ENCODE measurements at places on chromosomes 12 and 14. TPM values are rescaled to one million over a fixed set of nuclear protein-coding genes. Genes with fewer than 3 reads are reported as not detected.

Gene KRT77
- total RNA-seq = not detected

Gene CNTN1
- not detected for total RNA-seq

Gene HNF1A
- total RNA-seq = not detected

Gene ATN1
- 83.7 TPM for total RNA-seq

Gene C14orf39
- not detected for total RNA-seq

Gene AMHR2
- total RNA-seq = not detected

Gene PGF
- total RNA-seq = 2.1 TPM

Gene RAB15
- 0.66 TPM for total RNA-seq

- H3K27ac ChIP-seq = no peak overlapping the region
- DNase-seq = no peak
- no peaks in the 10 kb centered on the region for H3K4me1 ChIP-seq
- H3K4me3 ChIP-seq = no peak overlapping the region
- peaks cover 31% of the 10 kb centered on the region for H3K36me3 ChIP-seq
Measured at GRCh38 chr14:102907980-102908730, 14.3 kb upstream of the AMN start.

DNA sequence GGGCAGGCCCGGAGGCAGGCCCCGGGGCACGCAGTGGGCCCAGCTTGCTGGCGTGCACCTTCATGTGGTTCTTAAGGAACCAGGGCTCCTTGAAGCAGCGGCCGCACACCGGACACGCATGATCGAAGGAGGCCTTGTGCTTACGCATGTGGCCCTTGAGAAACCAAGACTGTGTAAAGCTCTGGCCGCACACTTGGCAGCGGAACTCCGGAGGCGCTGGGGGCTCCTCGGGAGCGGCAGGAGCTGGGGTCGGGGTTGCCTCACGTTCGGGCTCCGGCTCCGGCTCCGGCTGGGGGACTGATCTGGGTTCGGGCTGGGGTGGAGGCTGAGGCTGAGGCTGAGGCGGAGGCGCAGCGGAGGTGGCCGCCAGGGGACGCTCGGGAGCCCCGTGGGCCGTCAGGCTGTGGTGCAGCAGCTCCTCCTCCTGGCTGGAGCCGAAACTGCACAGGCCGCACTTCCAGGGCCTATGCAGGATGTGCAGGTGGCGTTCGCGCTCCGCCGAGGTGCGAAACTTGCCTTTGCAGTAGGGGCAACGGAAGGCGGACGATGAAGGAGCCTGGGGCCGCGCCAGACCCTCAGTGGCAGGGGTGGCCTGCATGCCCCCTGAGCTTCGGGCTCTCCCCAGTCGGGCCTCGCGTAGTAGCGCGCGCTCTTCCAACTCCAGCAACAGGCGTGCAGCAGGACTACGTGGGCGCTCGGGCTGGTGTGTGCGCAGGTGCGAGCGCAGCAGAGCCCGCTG lies 6.0 kb downstream of the ZNF219 start:
- H3K27ac ChIP-seq = no peak overlapping the region
- peaks cover 24% of the 10 kb centered on the region for H3K4me1 ChIP-seq
- peak; percentile 64 for DNase-seq
- H3K27me3 ChIP-seq = no peaks in the 10 kb centered on the region
- H3K4me3 ChIP-seq = peak overlapping the region; percentile 19
- peaks cover 19% of the 10 kb centered on the region for H3K36me3 ChIP-seq

- DNase-seq = no peak
- no peak overlapping the region for H3K4me3 ChIP-seq
- H3K36me3 ChIP-seq = no peaks in the 10 kb centered on the region
Measured at GRCh38 chr12:74602881-74603672, 65.4 kb downstream of the ATXN7L3B start.

GRCh38 chr12:91001306-91001705 lies 3.5 kb downstream of the EPYC start:
- no peak for DNase-seq
- H3K27ac ChIP-seq = no peak overlapping the region

DNA sequence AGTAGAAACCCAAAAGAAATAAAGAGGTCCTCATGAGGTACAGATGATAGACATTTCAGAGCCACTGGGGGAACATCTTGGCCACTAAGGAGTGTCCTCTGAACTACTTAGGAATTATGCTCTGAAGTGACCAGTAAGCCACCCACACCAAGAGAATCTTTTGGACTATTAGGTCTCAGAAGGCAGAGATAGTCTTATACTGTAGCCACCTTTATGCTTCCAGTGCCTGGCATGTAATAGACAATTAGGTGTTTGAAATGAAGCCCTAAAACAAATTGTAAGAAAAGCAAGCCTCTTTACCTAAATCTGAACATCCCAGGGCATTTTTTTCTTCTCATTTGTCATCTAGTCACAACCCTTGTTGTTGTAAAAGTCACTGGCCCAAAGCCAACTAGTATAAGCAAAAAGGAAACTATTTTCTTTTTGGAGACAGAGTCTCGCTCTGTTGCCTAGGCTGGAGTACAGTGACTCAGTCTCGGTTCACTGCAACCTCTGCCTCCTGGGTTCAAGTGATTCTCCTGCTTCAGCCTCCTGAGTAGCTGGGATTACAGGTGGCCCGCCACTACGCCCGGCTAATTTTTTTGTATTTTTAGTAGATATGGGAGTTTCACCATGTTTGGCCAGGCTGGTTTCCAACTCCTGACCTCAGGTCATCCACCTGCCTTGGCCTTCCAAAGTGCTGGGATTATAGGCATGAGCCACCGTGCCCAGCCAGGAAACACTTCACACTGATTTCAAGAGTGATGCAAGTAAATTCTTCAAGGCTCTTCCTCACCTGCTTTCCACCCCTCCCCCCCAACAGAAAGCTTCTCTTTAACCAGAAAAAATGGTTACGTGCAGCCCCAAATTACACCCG lies 11.1 kb downstream of the PLEKHA5 start:
- H3K36me3 ChIP-seq = peaks cover 18% of the 10 kb centered on the region
- H3K27ac ChIP-seq = no peak overlapping the region
- DNase-seq = peak; percentile 36
- no peak overlapping the region for H3K4me3 ChIP-seq

DNA sequence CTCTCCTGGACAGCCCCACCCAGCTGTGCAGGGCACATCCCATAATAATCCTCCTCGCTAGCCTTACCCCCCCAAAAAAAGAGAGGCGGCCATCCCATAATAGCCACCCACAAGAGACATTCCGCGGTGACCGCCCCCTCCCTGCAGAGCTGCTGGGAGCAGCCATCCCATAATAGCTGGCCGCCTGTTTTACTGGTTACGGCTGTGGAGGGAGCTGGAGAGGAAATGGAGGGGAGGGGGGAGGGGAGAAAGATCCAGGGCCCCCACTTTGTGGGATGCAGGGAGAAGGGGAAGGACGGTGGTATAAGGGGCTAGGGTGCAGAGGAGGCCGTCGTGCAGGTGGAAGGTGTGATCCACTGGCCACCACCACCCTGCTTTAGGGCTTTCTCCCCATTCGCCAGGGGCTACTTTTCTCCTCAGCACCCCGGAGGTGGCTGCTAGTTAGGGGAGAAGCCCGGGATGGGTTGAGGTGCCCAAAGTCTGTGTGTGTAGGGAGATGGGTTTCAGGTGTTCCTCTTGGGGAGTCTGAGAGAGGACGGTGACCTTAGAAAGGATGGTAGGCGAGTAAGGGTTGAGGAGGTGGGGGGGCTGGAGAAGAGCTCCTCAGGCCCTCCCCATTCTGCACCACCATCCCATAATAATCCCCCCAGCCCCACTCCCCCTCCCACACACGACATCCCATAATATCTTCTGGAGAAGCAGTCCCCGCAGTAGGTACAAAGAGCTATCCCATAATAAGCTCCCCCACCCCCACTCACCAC lies 6.0 kb upstream of the CHD4 start:
- peak overlapping the region; percentile 38 for H3K4me3 ChIP-seq
- DNase-seq = peak; percentile 66
- H3K27ac ChIP-seq = peak overlapping the region; percentile 90
- peaks cover 32% of the 10 kb centered on the region for H3K4me1 ChIP-seq
- H3K27me3 ChIP-seq = no peaks in the 10 kb centered on the region
- H3K36me3 ChIP-seq = no peaks in the 10 kb centered on the region

DNA sequence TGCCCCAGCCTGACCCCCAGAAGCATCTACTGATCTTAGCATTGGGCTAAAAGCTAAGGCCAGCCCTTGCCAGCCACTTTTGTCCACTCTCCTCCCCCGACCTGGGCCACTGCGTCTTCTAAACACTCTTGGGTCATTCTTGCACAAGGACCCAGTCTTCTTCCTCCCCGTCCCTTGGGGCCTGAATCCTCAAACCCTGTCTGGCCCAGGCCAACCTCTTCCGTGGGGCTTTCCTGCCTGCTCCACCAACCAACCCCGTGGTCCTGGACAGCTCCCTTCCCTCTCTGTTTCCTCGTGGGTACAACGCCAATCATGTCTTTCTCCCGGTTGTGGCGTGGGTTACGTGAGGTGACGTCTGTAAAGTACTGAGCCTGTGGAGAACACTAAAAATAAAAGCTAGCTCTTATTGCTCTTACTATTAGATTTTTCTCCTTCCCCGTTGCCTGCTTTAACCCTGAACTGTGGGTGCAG lies 21.5 kb downstream of the FAM222A start:
- no peaks in the 10 kb centered on the region for H3K4me1 ChIP-seq
- H3K36me3 ChIP-seq = peaks cover 4% of the 10 kb centered on the region
- H3K27me3 ChIP-seq = no peaks in the 10 kb centered on the region
- H3K4me3 ChIP-seq = no peak overlapping the region
- no peak for DNase-seq

DNA sequence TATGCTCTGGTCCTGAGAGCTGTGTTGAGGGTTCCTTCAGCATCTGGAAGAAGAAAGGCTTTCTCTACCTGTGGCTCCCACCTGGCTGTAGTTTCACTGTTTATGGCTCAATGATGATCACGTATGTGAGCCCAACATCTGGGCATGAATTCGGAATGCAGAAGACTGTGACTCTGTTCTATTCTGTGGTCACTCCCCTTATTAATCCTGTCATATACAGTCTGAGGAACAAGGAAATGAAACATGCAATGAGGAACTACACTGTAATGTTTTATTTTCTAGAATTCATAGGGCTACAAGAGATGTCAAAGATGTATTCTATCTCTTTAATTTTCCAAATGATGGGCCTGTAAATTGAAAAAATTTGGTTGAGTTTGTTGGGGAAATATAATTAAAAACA lies 10.8 kb upstream of the OR11G2 start:
- no peak for DNase-seq
- H3K4me1 ChIP-seq = no peaks in the 10 kb centered on the region
- H3K36me3 ChIP-seq = no peaks in the 10 kb centered on the region
- no peak overlapping the region for H3K27ac ChIP-seq
- H3K27me3 ChIP-seq = peaks cover 36% of the 10 kb centered on the region

GRCh38 chr12:52860102-52860823 lies 11.5 kb upstream of the KRT78 start:
- no peaks in the 10 kb centered on the region for H3K27me3 ChIP-seq
- H3K4me3 ChIP-seq = peak overlapping the region; percentile 15
- H3K27ac ChIP-seq = peak overlapping the region; percentile 99
- DNase-seq = peak; percentile 83
- peaks cover 21% of the 10 kb centered on the region for H3K4me1 ChIP-seq

- H3K4me1 ChIP-seq = peaks cover 11% of the 10 kb centered on the region
- no peaks in the 10 kb centered on the region for H3K36me3 ChIP-seq
- H3K27ac ChIP-seq = no peak overlapping the region
Measured at GRCh38 chr14:37862263-37862662, 266.8 kb downstream of the TTC6 start.

DNA sequence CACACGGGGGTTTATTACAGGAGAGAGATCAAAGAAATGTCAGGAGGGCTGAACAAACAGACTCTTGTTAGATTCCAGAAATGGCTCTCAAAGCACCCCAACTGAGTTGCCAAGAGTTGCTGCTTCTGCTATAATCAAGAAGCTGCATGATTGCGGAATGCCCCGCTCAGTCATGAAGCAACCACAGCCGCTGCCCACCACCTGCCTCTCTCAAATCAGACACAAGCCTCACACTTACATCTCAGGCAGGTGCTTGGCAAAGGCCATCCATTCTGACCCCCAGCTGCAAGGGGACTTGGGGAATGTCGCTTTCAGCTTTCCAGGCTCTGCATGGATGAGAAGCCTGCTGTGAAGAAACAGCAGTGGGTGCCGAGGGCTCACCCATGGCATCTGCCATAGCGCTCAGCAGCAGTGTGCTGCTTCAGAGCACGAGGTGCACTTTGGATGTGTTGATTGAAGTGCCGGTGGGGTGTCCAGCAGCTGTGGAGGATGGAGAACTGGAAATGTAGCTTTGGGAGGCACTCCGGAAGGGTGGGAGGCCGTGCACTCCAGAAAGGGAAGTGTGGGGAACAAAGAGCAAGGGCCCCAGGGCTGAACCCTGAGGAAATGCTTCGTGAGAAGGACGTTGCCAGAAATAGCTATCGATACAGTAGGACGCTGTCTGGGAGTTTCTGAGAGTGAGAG lies 37.7 kb downstream of the LRRC74A start:
- DNase-seq = no peak
- no peaks in the 10 kb centered on the region for H3K36me3 ChIP-seq
- no peak overlapping the region for H3K27ac ChIP-seq
- peaks cover 43% of the 10 kb centered on the region for H3K27me3 ChIP-seq
- no peak overlapping the region for H3K4me3 ChIP-seq

- no peak overlapping the region for H3K27ac ChIP-seq
- H3K4me1 ChIP-seq = no peaks in the 10 kb centered on the region
- H3K27me3 ChIP-seq = peaks cover 22% of the 10 kb centered on the region
- H3K36me3 ChIP-seq = no peaks in the 10 kb centered on the region
- no peak overlapping the region for H3K4me3 ChIP-seq
Measured at GRCh38 chr12:9951026-9951675, 19.0 kb upstream of the CLEC2A start.

DNA sequence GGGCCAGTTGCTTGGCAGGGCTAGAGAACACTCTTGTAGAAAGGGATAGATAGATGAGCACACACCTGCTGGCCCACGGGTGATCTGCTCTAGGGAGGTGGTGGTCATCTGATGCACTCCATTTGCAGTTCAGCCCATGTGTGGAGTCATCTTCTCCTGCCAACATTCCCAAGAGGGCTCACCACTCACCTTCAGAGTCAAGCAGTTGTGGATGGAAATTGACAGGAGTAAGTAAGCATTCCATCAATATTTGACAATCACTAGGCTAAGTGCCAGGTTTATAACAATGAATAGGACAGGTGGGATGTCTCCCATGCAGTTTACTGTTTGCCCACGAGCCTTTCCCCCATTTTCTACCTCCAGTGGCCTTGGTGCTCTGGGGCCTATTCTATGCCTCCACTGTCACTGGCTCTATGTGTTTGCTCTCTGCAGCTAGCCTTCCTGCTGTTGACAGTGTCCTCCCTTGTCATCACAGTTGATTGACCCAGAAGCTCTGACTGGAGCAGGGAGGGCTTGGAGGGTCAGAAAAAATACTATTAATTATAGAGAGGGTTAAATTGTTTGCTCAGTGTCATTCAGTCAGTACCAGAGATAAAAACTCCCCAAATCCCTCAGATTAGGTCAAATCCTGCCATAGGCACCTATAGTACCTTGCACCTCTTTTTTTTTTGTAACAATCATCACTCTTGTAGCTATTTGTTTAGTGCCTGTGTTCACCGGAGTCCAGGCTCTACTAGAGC lies 134.6 kb upstream of the PZP start:
- peaks cover 11% of the 10 kb centered on the region for H3K4me1 ChIP-seq
- H3K4me3 ChIP-seq = no peak overlapping the region
- DNase-seq = no peak
- no peaks in the 10 kb centered on the region for H3K27me3 ChIP-seq
- H3K36me3 ChIP-seq = no peaks in the 10 kb centered on the region
- H3K27ac ChIP-seq = no peak overlapping the region

Data from MCF 10A (cell line).